Amniotic stem cell (primary cell): ENCODE measurements at places on chromosomes 1 and 21.

DNA sequence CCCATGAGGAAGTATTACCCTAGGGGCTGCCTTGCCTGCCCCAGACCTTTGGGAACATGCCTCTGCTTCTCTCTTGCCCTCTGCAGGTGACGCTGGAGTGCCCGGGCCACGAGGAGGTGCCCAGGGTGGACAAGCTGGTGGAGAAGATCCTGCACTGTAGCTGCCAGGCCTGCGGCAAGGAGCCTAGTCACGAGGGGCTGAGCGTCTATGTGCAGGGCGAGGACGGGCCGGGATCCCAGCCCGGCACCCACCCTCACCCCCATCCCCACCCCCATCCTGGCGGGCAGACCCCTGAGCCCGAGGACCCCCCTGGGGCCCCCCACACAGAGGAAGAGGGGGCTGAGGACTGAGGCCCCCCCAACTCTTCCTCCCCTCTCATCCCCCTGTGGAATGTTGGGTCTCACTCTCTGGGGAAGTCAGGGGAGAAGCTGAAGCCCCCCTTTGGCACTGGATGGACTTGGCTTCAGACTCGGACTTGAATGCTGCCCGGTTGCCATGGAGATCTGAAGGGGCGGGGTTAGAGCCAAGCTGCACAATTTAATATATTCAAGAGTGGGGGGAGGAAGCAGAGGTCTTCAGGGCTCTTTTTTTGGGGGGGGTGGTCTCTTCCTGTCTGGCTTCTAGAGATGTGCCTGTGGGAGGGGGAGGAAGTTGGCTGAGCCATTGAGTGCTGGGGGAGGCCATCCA is 7.8 kb upstream of the HTR6 start:
- no peak for DNase-seq

GRCh38 chr1:147252540-147252939 is 10.1 kb downstream of the CHD1L start:
- DNase-seq, result no peak

DNA sequence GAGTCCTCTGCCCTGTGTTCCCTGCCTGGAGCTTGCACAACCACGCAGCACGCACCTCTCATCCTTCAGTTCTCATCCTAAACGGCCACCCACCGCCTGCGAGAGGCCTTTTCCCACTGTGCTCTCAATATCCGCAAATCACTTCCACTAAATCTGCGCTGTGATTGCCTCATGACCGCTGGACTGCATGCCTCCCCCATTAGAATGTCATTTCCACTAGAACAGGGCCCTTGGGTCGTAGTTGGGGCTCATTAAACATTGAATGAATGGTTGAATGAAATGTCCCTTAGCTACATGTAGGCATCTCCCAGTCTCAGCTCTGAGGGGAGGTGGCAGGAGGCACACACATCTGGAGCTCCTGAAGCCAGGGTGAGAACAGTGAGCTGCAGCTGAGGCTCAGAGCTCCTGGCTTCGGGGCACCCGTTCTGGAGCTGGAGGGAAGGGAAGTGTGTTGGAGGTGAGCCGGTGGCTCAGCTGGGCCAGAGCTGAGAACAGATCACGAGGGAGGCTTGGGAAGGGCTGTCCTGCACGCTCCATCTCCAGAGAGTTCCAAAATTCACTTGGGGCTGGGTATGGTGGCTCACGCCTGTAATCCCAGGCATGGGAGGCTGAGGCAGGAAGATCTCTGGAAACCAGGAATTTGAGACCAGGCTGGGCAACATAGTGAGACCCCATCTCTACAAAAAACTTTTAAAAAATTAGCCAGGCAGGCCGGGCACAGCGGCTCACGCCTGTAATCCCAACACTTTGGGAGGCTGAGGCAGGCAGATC is 30.4 kb downstream of the TMEM201 start:
- DNase-seq, result no peak

- no peak for DNase-seq
Observed at GRCh38 chr1:183239793-183240525, 53.9 kb downstream of the LAMC2 start.

DNA sequence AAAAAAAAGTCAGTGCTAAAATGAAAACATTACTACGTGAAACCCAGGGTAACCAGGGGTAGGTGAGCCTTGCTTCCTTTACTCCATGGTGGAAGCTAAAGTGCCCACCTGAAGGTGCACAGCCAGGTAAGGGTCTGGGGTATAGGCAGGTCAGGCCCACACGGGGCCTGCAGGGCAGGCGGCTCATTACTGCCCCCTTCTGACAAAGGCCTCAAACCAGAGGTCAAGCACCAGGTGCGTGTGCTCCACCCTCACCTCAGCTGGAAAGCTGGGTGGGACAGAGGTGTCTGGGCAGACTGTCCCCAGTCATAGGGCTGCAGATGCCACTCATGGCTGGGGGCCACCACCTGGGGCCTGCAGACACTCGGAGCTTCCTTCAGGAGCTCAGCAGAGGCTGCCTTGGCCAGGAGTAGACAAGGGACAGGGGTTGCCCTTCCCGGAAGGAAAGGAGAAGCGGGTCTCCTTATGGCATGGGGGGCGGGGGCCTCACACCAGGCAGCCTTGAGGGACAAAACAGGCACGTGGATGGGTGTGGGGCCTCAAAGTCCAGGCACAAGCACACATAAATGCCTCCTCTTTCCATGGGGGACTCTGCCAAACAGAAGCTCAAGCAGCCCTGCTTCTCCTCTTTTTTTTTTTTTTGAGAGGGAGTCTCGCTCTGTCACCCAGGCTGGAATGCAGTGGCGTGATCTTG is 36.2 kb downstream of the ACOT7 start:
- DNase-seq, result no peak

GRCh38 chr1:155999964-156000363 is 20.8 kb downstream of the SSR2 start:
- DNase-seq, result no peak

- DNase-seq, result no peak
Observed at GRCh38 chr21:41823166-41823565, 56.0 kb downstream of the PRDM15 start.

DNA sequence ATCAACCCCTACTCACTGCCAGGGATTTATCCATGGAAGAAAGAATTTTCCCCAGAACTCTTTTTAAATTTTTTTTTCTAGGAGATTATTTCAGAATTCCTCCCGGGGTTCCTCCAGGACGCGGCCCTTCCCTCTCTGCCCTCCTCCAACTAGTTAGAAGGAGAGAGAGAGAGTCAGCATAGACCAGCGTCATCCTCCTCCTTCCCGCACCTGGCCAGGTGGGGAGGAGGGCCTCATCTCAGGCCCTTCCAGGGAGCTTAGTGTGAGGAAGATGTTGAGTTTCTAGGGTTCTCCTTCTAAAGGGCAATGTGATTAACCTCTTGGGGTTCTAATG is 63.6 kb downstream of the CDK18 start:
- DNase-seq, result no peak
